ENCODE measurements at places on chromosomes 5 and 9. TPM values are rescaled to one million over a fixed set of nuclear protein-coding genes. Genes with fewer than 3 reads are reported as not detected.

Gene GNA14
- not detected for total RNA-seq

- no peak for DNase-seq
These were observed 4.4 kb upstream of the DCAF10 start for GRCh38 chr9:37796232-37796631.

DNA sequence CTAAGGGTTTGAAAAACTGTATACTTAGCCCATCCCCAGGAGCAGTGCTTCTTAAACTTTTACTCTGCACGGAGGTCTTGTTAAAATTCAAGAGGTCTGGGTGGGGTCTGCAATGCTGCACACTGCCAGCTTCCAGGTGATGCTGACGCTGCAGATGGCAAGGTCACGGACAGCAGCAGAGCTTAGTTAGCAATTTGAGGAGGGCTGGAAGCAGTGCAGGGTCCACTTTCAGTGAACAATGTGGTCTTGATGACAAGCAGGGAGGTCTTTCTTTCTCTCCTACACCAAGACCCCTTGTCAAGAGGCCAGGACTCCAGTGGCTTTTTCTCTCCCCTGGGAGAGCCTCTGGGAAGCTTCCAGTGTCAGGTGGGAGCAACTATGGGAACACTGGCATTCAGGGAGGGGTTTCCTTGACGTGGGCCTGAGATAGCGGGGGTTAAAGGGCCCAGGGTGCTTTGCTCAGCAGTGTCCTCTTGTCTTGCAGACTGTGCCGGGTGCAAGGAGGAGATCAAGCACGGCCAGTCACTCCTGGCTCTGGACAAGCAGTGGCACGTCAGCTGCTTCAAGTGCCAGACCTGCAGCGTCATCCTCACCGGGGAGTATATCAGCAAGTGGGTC lies 65.0 kb upstream of the AFAP1L1 start:
- no peak for DNase-seq

GRCh38 chr5:33944543-33945132 lies 8.5 kb downstream of the RXFP3 start:
- DNase-seq: no peak

DNA sequence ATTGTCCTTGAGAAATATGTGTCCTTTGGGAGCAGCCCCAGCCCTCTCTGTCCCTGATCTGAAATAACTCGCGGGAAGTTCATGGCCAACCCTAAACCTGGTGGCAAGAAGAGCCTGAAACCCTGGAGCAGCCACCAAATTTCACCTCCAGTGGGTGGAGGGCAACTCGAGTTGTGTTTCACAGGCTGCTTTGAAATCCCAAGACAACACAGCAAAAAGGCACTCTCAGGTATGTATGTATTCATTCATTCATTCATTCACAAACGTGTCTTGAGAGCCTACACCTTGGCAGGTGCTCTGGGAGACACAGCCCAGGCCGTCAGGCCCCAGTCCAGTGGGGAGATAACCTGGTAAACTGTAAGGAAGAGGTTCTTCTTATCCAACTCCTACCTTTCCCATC lies 35.7 kb upstream of the ALDH1B1 start:
- DNase-seq: no peak

Gene BARX1
- total RNA-seq: not detected

Gene ZNF883
- 1.0 TPM for total RNA-seq

DNA sequence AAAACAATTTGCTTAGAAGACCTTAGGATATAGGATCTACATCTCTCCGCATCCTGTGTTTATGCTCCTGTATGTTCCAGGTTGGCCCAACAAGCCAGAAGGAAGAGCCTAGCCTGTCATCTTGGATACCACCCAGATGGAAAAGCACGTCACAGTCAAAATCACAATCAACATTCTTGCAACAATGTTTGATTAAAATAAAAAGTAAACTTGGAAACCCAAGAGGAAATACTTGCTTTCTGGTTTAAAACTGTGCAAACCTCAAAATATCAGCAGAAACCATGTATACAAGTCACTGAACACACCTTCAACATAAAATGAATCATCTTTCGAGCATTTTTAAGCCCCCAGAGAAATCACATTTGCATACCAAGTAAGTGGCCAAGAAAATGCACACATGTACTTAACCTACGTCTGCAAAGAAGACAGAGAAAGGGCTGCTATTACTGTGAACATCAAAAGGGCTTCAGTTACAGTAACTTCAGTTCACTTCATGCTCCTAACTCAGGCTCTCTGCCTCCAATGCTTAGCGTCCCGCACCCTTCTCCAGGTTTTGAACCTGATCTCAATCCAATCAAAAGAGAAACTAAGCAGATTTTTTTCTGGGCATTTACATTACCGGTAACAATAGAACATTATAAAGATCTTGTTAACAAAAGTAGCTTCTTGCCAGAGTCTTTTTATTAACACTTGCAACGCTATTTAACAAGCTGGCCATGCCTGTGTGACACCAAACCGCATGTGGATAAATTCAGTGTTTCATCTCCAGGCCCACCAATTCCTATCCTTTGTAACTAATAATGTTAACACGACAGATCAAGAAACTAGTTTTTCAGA lies 1.3 kb downstream of the ENC1 start:
- DNase-seq: peak; percentile 36

DNA sequence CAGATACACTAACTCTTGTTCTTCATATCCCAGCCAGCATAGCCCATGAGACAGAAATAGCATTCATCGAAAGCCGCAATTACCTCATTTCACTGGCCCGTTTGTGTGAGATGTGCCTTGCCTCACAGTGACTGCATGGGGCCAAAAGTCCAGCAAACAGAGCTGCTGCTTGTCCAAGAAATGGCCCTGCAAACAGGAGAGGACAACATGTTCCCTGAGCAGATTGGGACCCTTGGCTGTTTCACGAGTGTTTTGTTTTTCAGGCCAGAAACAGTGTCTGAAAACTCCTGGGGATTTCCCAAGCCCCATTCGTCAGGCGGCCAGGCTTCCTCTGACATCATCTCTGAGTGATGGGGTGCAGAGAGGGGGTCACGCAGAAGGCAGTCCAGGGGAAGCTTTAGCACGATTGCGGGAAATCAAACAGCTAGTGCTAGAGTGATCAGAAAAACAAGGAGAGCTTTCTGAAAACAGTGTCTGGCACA lies 503.6 kb upstream of the PAPPA start:
- peak; percentile 90 for DNase-seq

DNA sequence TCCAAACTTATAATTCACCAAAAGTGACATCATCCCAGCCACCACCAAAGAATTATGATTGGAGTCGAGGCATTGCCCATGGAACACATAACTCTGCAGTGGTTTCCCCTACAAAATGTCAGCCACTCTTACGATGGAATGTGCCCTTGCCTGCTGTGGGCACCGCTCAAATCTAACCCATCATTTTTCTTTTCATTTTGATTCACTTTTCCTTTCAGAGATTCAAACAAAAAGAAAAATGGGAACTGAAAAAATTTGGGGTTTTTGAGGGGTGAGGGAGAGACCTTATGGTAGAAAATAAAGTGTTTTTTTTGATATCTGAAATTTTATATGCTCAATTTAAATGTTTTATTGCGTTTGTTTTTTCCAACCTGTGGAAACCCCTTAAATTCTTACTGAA lies 28.1 kb downstream of the SMARCA2 start:
- no peak for DNase-seq

DNA sequence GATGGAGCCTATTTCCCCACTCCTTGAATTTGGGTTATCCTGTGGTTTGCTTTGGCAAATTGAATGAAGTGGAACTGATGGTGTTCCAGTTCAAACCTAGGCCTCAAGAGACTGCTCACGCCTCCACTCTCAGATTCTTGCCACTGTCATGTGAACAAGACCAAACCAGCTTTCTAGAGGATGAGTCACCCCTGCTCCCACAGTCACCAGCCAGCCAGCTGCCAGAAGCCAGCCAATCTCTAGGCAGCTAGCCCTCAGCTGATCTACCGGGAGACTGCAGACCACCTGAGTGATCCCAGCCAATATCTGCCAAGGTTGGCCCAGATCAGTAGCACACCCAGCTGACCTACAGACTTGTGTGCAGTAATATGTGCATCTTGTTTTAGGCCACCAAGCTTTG lies 300.6 kb downstream of the TMEM38B start:
- peak; percentile 8 for DNase-seq

Gene RNF180
- total RNA-seq: 3.1 TPM

GRCh38 chr9:80794197-80794596 lies 895.1 kb downstream of the TLE1 start:
- no peak for DNase-seq
